Right ventricle myocardium superior (tissue), 1 donor: ENCODE measurements at places on chromosomes 6 and 20. TPM values are rescaled to one million over a fixed set of nuclear protein-coding genes. Genes with fewer than 3 reads are reported as not detected.

Gene ZNF831
- 0.08 TPM for total RNA-seq

Gene FNDC1
- total RNA-seq, result 1.2 TPM

Gene EEF1E1
- 10.8 TPM for total RNA-seq

Gene BNIP5
- not detected for total RNA-seq

Gene CCR6
- not detected for total RNA-seq
